Effector memory CD4-positive, alpha-beta T cell (primary cell): ENCODE measurements at places on chromosomes 11 and 22.
A peak's percentile ranks its signal among the peaks of the same experiment; 100 is the strongest.

- no peak for DNase-seq
Observed at GRCh38 chr11:129312730-129313503, 62.7 kb upstream of the BARX2 start.

DNA sequence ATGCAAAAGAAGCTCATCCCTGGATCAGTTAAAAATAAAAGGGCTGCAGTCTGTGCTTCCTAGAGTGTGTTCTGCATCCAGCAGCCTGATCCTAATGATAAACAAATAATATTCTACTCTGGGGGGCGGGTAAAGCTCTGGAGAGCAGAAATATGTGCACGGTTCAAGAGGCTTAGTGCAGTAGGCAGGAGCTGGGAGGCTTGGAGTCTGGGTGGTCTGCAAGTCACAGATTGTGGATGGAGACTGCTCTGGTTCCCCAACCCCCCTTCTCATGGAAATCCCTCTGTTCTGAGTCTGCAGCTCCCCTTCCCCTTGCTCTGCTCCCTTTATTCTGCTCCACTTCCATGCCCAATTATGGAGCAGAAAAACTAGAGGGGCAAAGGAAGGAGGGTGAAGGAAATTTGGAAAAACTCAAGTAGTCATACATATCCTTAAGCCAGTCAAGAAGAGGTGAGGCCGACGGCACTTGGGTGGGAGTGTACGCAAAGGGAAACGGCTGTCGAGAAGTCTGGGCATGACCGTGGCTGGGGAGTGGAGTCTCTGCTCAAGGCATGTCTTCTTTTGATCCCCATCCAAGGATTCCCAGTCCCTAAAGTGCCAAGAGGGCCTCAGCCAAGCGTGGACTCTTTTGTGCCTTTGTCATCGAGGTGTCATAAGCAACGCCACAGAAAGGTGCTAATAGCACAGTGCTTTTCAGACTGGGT, 16.3 kb upstream of the CLMP start:
- no peak for DNase-seq

DNA sequence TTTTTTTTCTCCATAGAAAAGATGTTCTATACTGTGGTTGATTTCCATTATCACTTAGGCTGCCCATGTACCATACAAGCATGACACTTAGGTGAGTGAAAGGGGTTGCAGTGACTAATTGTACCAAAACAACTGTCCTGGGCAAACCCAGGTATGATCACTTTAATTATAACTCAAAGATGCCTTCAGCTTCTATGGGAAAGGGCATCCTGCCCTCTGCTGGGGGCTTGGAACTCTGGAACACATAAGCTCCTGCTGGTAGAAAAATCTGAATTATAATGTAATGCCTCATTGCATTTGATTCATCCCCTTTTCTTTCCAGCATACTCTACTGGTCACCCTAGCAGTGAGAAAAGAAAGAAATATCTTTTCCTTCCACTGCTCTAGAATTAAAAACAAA, 206.3 kb downstream of the DDX10 start:
- no peak for DNase-seq

DNA sequence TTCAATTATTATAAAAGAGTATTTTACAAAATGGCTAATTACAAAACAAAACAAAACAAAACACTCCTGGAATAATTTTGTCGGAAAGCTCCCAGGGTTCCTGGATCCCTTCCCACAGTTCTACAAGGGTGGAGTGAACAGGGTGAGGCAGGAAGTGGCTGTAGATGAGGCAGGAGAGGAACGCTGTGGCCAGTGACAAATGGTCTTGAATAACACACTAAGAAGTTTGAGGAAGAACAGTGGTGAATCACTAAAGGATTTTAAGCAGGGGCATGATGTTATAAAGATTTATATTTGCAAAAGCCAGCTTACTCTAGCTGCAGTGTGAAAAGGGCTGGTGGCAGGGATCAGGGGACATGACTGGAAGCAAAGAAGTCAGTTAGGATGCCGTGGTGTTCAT, 33.8 kb upstream of the APOA1 start:
- no peak for DNase-seq

DNA sequence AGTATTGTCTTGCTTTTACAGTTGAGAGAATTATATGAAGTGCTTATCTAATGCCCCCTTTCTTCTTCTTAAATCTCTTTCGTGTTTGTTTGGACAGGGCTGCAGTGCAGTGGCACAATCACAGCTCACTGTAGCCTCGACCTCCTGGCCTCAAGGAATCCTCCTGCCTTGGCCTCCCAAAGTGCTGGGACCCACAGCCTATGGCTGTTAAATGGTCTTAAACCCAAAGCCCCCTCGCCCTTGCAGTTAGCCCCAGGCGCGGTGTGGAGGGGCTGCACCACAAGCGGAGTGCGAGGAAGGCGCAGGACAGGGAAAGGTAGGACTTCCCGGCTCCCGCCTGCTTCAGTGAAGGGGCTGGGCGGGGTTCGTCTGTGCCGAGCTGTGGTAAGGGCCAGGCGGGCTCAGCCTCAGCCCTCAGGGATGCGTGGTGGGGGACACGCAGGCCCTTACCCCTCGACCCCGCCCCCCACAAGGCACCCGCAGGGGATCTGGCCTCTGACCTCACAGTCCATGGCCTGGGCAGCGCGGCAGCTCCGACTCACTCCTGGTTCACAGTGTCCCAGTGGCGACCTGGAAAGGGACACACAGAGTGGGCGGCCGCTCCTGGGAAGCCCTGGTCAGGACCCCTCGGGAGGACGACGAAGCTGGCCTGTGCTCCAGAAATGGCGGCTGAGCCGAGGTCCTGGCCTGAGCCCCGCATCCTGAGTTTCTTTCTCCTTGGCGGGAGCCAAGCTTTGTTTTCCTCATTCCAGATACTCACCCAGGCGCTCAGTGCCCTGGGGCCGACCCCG, 24.5 kb downstream of the BID start:
- DNase-seq = no peak

- DNase-seq = no peak
Observed at GRCh38 chr11:46901156-46901555, 17.2 kb downstream of the LRP4 start.

DNA sequence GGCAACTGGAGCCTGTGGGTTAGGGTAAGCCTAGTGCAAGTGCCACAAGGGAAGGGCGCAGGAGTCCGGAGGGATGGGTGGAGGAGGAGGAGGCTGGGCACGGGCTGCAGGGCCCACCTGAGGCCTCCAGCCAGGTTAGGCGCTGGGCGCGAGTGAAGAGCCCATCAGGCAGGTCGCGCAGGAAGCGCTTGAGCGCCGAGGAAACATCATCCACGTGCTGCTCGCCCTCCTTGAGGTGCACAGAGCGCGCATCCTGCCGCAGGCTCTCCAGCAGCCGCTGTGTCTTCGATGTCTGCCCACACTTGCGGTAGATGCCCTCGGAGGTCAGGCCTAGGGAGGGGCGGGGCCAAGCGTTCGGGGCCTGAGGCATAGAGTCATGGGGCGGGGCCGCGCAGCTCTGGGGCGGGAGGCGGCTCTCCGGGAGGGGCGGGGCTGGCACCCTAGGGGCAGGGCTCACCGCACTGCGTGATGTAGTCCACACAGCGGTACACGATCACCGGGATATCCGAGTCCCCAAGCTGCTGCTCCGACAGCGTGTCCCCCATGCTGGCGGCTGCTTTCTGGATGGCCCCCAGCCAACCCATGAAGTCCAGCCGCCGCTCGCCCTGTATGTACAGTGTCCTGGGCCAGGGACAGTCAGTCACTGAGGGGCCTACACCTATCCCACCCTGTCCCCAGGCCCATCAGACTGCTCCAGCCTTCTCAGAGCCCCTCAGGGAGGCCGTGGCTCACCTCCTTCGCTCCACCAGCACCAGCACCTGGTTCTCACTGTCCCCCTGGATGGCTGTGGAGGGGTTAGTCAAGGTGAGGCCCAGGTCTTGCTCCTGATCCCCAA, 22.9 kb upstream of the PDE2A start:
- DNase-seq = no peak

DNA sequence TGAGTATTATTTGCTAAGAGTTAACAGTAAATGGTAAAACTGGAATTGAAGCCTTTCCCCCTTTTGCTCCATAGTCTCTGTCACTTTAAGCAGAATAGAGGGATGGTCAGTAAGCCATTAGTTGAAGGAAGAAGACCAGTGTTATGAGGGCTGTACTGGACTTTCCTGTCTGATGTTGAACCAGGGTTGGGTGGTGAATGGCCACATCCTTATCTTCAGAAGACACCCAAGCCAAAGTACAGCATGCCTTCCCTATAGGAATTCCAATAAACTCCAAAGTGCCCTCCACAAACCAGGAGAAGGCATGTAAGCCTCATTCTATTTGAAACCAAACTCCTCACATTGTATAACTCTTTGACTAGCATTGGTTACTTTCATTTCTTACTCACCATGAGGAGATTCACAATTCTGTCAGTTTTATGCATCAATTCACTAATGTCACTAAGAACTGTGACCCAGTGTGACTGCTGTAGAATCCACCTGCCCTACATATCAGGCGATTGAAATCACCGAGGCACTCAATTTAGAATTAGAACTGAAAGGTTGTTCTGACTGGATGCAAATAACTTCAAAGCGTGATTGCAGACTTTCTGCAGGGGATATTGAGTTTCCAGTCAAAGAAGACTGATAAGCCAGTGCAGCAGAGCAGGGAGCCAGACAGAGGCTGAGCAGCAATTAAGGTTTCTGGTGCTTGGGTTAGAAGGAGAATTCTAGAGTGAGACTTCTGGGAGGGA, 107.1 kb upstream of the DDI1 start:
- no peak for DNase-seq

DNA sequence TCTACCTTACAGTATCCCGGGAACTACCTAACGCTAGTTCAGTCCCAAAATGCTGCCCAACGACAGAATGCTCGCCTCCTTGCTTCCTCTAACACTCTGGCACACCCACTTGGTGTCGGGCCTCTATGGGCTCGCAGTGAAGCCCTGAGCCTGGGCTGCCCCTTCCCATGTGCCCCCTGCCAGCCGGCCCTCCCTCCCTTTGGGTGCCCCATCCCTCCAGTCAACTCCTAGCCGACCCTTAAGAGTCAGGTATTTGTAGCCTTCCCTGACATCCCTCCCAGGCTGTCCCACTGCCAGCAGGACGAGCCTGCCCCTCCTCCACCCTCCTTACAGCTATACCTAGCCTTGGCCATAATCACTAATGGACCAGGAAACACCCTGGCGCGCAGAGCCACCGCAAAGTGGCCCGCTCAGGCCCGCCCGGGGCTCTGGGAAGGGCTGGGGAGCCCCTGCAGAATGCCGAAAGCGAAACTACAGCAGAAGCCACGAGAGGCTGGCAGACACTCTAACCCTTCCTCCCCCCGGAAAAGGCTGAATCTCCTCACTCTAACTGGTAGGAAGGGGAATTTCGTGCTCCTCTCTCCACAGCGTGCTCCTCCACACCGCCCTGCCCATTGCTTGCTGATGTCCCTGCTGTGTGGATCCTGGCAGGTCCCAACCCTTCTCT, 8.2 kb downstream of the CBX7 start:
- DNase-seq = peak; percentile 42

DNA sequence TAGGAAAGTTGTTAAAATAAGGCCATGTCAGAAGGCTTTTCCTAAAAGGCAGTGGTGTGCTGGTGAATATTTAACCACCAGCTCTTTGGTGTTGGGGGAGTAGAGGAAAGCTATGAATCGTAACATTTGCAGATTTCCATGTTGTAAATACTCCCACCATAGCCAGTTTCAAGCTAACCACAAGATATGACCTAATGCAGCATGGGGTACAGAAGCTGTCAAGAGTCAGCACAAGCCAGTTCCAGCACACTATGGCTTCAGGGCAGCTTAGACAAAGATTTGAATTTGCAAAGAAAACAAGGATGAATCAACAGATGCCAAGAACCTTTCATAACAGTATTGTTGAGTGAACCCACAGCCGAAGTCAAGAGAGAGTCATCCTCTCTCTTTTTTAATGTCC, 40.0 kb downstream of the COMMD9 start:
- no peak for DNase-seq

- DNase-seq = no peak
Observed at GRCh38 chr22:33984656-33985285, 64.5 kb upstream of the LARGE1 start.

DNA sequence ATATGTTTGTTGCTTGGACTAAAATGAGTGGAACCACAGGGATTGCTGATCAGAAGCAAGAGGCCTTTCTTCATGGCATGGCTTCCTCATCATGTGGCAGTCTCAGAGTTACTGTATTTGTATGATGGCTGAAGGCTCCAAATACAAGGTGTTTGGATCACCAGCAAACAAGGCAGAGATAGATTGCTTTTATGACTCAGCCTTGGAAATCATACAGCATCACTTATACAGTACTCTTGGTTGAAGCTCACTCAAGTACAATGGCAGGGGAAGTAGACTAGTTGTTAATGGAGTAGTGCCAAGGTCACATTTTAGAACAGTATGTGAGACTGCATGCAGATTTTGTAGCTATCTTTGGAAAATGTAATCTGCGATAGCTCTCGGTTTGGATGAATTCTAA, 16.6 kb downstream of the CAPRIN1 start:
- no peak for DNase-seq

GRCh38 chr22:43697894-43698293, 114.2 kb downstream of the EFCAB6 start:
- no peak for DNase-seq

GRCh38 chr11:45643598-45644260, 21.7 kb downstream of the CHST1 start:
- no peak for DNase-seq

DNA sequence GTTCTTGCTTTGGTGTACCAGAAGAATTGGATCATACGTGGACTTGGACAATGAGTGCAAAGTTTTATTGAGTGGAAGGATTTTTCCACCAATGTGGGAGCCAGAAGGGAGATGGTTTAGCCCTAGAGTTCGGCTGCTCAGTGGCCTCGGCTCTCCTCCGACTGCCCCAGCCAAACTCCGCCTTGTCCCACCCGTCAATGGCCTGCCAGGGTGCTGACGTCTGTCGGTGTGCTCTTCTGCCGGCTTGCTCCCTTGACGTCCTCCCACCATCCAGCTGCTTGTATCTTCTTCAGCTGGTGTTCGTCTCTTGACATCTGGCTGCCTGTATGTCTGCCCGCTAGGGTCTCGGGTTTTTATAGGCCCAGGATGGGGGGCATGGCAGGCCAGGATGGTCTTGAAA, 154.8 kb downstream of the APOL5 start:
- DNase-seq = no peak

- no peak for DNase-seq
Observed at GRCh38 chr11:117495357-117495756, 167.7 kb downstream of the CEP164 start.

GRCh38 chr22:45602824-45603595, 68.6 kb upstream of the ATXN10 start:
- DNase-seq = no peak

DNA sequence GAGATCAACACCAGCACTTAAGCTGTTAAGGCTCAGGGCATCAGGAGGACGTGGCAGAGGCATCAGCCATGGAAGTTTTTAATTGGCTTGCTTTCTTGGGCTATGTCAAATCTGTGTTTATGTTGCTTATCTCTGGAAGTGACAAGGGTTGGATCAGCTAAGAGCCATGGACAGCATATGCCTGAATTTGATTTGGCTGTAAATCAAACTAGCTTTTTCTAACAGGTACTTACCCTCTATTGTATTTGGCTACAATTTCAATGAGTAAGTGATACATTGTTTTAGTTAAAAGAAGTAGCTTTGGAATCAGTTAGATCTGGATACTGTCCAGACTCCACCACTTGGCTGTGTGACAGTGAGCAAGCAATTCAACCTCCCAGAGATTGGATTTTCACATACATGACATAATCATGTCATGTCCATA, 936.6 kb downstream of the OPCML start:
- no peak for DNase-seq
